IMR-90 (cell line): ENCODE measurements at places on chromosomes 6 and 20. TPM values are rescaled to one million over a fixed set of nuclear protein-coding genes. Genes with fewer than 3 reads are reported as not detected.

DNA sequence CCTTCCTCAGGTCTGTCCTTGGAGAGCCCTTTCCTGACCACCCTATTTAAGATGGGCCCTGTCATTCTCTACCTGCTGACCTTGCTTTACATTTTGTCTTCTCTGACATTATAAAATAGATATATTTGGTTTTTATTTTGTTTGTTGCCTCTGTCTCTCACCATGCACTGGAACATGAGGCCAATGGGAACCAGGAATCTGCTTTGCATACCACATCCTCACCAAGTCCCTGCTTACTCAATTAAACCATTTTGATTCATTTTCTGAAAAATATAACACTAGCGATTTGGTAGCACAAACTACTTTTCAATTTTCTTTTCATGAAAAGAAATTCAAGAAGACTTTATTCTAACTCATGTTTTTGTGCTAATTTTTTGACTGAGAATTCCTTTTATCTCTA, 32.8 kb upstream of the POPDC3 start:
- no peak overlapping the region for H3K4me3 ChIP-seq
- H3K27me3 ChIP-seq, result no peaks in the 10 kb centered on the region
- DNase-seq, result no peak
- peaks cover 12% of the 10 kb centered on the region for H3K4me1 ChIP-seq

DNA sequence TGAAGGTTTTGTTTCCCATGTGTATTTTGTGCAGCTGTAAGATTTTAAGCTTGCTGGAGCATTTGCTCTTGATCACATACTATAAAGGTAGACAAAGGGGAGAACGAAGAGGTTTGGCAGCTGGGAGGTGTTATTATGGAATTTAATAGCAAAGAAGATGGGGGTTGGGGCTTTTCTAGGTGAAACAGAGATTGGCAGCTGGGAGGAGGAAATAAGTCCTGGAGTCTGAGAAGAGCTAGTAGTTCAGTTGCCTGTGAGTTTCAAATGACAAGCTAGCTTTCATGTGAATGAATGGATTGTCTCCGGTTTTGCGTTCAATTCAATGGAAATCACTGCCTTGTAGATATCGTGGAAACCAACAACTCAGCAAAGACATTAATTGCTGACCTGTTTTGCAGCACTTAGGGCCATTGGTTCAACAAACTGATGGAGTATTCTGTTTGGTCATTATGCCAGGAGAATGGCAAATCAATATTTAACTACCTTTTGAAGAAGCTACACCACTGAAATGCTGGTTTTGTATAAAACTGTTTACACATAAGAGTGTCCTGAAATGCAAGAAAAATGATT, 38.1 kb upstream of the FLRT3 start:
- H3K27ac ChIP-seq, result no peak overlapping the region
- no peaks in the 10 kb centered on the region for H3K27me3 ChIP-seq
- no peaks in the 10 kb centered on the region for H3K36me3 ChIP-seq
- DNase-seq, result no peak
- H3K4me1 ChIP-seq, result no peaks in the 10 kb centered on the region
- no peak overlapping the region for H3K4me3 ChIP-seq

GRCh38 chr6:13513626-13514502, 26.5 kb upstream of the GFOD1 start:
- no peaks in the 10 kb centered on the region; the same call in 1 of the 2 replicates for H3K4me1 ChIP-seq
- no peak overlapping the region for H3K4me3 ChIP-seq
- no peaks in the 10 kb centered on the region for H3K36me3 ChIP-seq
- no peak overlapping the region for H3K27ac ChIP-seq
- H3K27me3 ChIP-seq, result peaks cover 9% of the 10 kb centered on the region; the same call in 1 of the 2 replicates

DNA sequence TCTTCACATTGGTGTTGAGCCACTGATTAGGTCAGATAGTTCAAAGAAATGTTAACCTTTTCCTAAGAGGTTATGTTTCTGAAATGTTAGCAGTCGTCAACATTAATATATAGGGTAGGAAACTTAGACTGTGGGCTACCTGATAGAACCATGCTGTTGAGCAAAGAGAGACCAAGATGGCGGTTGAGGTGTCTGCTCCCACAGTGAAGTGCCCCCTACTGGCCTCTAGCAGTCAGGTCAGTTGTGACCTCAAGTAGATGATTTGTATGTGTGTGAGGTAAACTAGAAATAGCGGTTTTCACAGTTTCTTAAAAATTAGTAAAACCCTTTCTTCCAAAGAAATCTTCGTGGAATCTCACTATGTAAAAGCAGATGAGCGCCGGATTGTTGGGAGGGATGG, 40.3 kb downstream of the MTHFD1L start:
- H3K27ac ChIP-seq, result no peak overlapping the region
- H3K27me3 ChIP-seq, result no peaks in the 10 kb centered on the region
- peaks cover 15% of the 10 kb centered on the region for H3K4me1 ChIP-seq
- H3K36me3 ChIP-seq, result peaks cover 40% of the 10 kb centered on the region
- DNase-seq, result no peak
- H3K4me3 ChIP-seq, result no peak overlapping the region

DNA sequence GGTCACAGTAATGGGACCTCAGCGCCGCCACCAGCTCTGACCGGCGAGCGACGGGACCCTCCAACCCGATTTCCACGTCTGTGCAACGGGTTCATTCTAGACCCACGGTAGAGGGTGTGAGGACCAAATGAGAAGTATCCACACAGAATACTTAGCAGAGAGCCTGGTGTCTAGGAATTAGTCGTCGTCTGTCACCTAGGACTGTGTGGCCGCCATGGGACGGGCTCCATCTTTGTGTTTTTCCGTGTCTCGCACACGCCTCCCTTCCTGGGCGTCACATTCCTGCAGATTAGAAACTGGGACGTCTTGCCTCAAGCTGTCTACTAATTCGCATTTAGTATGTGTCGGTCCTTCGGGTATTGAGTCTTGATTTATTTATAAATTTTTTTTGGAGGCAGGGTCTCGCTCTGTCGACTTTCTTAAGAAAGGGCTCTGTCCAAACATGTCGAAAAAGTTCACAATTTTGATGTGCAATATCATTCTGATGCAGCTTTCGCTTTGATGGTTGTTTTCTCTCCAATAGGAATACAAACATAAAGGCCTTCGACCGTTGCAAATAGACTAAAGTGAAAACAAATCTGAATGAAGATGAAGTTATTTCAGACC, 563 bp downstream of the MGME1 start:
- peak overlapping the region; percentile 83 for H3K4me3 ChIP-seq
- H3K27ac ChIP-seq, result peak overlapping the region; percentile 96
- H3K4me1 ChIP-seq, result peaks cover 10% of the 10 kb centered on the region
- no peaks in the 10 kb centered on the region for H3K27me3 ChIP-seq

DNA sequence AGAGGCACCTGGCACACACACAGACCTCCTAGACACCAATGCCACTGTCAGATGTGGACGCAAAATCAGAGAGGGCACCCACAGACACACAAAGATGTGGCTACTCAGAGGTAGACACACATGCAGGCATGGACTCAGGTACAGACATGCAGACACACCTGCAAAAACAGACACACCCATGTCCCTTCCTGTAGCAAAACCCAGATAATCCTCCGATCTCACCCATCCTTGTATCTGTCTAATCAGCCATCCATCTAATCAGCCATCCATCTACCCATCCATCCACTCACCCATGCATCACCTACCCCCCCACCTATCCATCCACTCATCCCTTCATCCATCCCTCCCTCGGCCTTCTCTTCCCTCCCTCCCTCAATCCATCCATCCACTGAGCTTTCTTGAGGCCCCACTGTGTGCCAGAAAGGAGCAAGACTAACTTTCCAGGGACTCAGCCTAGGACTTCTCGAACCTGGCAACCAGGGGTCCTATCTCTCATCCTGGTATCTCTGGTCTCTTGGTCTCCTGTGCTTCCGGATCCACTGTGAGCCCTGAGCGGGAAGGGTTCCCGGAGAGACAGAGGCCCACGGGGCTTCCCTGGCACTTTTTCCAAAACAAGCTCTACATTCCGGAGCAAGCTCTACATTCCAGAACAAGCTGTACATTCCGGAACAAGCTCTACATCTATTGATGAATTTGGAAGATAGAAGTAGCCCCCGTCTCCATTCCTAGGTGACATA, 1.1 kb upstream of the TGM2 start:
- peaks cover under 1% of the 10 kb centered on the region; the same call in 1 of the 2 replicates for H3K36me3 ChIP-seq
- no peak overlapping the region for H3K4me3 ChIP-seq
- H3K27me3 ChIP-seq, result no peaks in the 10 kb centered on the region
- H3K4me1 ChIP-seq, result peaks cover 55% of the 10 kb centered on the region
- DNase-seq, result peak; percentile 35

DNA sequence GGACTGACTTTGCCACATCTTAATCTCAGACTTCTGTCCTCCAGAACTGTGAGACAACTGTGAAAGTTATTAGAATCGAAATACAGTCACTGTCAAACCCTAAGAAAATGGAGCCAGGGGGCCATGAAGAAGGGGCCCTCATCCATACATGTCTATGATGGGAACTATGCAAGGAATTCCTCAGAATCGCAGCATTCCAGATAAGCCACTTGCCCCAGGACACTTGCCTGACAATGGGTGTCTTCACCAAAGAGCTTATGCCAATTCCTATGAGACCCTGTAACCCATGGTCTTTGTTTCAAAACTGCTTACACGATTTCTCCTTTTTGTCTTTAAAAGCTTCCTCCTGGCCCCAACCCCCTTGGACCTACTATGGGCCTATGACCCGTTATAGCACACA, 90.4 kb upstream of the FOXP4 start:
- H3K4me3 ChIP-seq, result no peak overlapping the region
- peaks cover 59% of the 10 kb centered on the region for H3K27me3 ChIP-seq
- H3K36me3 ChIP-seq, result no peaks in the 10 kb centered on the region
- no peak for DNase-seq
- peaks cover 6% of the 10 kb centered on the region for H3K4me1 ChIP-seq
- no peak overlapping the region for H3K27ac ChIP-seq

The LY6G6C gene
- not detected in 2 replicates for total RNA-seq

The C20orf202 gene
- not detected in 2 replicates for total RNA-seq
